Forelimb muscle (tissue), 1 donor: ENCODE measurements at places on chromosomes 16 and 17.

DNA sequence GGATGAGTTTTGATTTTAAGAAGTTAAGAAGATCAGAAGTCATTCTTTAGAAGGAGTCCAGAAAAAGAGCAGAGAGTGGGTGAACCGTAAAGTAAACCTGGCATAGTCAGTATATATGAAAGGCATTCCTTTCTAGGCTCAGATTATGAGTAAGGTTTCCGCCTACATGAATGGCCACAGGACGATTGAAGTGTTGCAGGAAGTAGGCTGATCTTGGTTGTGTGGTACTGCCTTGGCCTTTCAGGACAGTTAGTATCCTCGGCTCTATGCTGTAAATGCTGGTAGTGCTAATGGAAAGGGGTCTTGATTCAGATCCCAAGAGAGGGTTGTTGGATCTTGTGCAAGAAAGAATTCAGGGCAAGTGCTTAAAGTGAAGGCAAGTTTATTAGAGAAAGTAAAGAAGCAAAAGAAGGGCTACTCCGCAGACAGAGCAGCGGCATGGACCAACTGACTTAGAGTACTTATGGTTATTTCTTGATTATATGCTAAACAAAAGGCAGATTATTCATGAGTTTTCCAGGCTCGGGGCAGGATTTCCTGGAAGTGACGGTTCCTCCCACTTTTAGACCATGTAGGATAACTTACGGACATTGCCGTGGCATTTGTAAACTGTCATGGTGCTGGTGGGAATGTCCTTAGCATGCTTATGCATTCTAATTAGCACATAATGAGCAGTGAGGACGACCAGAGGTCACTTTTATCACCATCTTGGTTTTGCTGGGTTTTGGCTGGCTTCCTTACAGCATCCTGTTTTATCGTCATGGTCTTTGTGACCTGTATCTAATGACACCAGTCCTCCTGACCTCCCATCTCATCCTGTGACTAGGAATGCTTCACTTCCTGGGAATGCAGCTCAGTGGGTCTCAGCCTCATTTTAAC is 164.8 kb downstream of the SNX29 start:
- no peak for DNase-seq

DNA sequence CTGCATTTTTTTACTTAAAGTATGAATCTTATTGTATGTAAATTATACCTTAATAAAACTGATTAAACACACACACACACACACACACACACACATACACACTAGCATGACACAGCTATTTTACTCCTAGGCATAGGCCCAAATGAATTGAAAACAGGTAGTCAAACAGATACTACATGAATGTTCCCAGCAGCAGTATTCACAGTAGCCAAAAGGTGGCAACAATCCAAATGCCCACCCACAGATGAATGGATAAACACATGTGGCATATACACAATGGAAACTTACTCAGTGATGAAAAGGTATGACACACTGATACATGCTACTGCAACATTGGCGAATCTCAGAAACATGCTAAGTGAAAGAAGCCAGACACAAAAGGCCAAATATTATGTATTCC is 223.5 kb downstream of the CYB561 start:
- DNase-seq: no peak

DNA sequence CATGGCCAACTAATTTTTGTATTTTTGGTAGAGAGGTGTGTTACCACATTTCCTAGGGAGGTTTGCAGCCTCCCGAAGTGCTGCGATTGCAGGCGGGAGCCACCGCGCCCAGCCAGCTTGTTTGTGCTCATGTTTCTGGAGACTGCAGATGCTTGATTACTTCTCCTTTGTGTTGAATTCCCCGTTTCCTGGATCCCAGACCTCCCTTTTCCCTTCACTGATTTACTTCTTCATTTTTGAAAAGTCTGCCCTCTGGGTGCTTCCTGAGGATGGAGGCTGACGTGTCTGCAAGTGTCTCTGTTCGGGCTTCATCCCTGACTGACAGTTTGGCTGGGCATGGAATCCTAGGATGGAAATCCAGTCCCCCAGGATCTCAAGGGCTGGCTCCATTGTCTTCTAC is 7.0 kb upstream of the TRIM47 start:
- no peak for DNase-seq

DNA sequence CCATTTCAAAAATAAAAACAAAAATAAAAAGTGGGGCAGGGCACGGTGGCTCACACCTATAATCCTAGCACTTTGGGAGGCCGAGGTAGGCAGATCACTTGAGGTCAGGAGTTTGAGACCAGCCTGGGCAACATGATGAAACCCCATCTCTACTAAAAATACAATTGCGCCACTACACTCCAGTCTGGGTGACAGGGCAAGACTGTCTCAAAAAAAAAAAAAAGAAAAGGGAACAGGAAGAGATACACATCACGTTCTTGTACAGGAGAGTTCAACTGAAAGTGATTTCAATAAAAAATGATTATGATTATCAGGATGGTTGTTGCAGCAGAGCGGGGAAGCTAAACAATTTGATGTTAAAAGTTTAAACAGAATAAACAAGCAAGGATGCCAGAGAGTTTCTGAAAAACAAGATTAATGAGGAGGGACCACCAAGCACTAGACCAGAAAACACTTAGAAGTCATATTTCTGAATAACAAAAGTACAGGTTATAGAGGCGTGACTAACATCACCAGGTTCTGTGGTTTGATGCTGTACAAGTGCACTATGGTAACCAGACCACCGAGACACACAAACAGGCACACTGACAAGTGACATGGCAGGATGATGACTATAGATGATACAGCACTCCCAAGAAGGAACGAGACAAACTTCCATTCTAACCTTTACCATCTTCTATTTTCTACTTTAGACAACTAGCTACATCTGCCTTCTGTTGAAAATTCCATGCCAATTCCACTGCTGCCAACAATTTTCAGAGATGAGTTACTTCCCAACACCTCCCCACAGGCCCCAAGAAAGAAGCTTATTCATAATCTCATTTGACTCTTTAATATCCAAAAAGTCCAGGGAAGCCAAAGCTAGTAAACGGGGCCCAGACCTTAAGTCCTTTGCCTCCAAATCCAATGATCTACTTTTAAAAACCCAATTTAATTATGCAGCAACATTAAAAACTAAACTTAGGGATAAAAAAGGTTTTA is 11.8 kb downstream of the DNAJA2 start:
- no peak for DNase-seq

- DNase-seq: no peak
These were observed 79.0 kb upstream of the SMURF2 start for GRCh38 chr17:64741038-64741641.

DNA sequence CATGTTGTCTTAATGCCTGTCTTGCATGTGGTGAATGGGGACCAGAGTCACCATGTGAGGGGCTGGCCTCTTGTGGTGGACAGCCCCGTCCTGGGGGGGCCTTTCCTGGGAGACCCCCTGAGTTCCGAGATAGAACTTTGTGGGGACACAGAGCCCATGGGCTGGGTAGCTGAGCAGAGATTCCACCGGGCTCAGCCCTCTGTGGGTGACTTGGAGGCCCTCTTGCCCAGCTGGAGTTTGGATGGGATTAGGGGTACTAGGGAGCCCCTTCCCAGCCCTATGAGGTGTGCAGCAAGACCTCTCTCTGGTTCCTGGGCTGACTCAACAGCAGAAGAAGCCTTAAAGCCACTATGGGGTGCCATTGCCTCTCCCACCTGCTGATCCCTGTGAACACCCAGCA is 38.1 kb downstream of the MRC2 start:
- DNase-seq: no peak

DNA sequence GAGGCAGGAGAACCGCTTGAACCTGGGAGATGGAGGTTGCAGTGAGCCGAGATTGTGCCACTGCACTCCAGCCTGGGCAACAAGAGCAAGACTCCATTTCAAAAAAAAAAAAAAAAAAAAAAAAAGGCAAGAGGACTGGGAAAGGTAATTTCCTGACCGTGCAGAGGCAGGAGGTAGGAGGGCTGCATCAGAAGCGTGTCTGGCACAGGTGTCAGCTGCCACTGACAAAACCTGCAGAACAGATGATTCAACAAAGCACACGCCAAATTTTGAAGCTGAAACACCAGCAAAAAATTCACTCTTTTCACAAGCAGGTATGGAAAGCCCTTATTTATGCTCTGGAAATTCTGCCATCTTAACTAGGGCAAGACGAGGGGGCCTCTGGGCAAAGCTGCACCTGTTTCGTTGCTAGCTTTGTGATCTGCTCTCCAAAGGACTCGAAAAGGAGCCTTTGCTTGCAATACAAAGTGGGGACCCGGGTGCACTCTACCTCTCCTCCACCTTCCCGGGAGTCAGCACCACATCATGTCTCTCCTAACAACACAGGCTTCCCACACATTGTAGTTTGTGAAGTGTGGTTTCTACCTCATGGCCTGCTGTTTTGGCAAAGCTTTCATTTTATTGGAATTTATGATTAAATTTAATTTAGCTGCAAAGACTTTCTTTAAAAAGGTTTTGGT is 33.7 kb downstream of the USP22 start:
- DNase-seq: no peak

DNA sequence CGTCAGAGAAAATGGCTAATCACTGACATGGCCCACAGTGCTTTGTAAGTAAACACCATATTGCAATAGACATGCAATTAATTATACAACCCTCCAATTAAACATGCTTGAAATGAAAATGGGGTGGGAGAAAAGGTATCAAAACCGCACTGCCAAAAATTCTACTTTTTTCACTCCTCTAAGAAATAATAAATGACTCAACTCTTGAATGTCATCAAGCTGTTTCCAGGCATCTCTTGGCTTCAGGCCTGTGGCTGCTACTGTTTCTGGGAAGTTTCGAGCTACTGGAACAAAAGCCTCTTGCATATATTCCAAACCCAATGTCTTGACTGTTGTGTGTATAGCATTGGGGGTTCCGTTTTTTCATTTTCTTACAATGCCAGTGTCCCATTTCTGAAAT is 412.6 kb downstream of the RBFOX1 start:
- no peak for DNase-seq

GRCh38 chr17:37608351-37609169 is 658 bp downstream of the SYNRG start:
- peak; percentile 54 for DNase-seq

DNA sequence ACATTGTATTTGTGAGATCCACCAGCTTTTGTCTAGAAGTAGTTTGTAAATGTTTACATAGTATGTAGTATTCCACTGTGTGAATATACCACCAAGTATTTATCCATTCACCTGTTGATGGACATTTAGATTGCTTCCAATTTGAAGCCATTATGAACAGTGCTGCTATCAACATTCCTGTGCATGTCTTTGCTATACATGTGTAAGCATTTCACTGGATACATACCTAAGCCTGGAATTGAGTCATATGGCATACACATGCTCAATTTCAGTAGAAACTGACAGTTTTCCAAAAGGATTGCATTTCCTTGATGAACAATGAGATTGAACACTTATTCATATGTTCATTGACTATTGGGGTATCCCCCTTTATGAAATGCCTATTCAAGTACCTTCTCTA is 540.6 kb upstream of the SOX9 start:
- no peak for DNase-seq

GRCh38 chr17:78728495-78728894 is 53.6 kb downstream of the CYTH1 start:
- DNase-seq: no peak

DNA sequence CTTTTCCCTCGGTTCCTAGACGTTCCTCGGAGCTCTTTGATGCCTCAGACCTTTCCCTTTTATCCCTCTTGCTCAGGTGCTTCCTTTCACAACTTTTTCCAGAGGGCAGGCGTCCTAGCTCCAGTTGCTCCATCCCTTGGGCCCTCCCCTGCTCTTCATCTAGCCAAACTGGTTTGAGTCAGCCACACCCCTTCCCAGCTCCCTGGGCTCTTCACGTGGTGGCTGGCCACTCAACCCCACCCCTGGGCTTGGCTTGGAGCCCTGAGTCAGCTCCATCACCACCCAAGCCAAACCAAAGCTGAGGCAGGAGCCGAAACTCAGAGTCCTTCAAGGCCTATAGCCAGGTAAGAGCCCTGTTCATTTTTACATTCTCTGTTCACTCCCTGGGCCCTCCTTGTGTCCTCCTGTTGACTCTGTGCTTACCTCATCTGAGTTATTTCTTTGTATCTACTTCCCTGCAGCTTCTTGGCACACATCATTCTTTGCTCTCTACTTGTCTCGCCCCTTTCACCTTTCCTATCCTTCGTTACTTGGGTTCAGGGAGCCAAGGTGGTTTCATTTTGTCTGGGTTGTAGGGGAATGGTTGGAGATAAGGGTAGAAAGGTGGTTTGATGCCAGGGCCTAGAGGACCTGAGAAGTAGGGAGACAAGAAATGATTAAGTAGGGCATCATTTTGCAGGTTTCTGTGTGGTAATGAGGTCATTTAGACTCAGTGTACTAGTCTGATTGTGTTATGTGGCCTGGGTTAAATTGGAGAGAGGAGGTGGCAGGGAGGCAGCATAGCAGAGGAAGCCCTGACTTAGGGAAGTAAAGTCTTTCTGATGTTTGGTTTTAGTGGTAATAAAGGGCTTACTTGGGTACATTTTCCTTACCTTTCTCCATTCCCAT is 7.6 kb upstream of the PHKG2 start:
- no peak for DNase-seq

DNA sequence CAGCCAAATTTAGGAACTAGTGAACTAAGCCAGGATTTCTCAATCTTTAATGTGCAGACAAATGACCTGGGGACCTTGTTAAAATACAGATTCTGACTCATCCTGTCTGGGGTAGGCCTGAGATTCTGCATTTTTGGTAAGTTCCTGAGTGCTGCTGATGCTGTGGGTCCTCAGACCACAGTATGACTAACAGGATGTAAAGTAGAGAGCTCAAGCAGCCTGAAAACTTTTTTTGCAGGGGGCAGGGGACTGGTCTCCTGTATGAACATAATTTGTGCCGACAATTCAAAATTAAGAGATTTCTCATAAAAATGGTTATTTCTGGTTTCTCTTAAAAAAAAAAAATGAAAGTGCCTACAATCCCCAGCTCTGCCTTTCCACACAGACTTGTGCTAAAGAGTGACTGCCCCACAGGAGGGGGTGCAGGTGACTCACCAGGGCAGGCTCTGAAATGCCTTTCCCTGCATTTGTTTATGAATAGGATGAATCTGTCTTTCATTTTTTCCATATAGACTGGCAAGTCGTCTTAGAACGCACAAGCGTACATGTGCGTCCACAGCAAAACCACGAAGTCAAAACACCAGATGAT is 271.5 kb downstream of the PHKB start:
- no peak for DNase-seq
